Gastrocnemius medialis (tissue), 4 donors: ENCODE measurements at places on chromosomes 6 and 20. TPM values are rescaled to one million over a fixed set of nuclear protein-coding genes. Genes with fewer than 3 reads are reported as not detected.

CRISP2 gene
- not detected for total RNA-seq

ELOVL4 gene
- 0.15 TPM for total RNA-seq

TAF8 gene
- 43.3 TPM for total RNA-seq

SEL1L2 gene
- total RNA-seq = not detected

RIPOR2 gene
- 5.2 TPM for total RNA-seq

CST7 gene
- 1.9 TPM for total RNA-seq

TMEM170B gene
- 5.5 TPM for total RNA-seq

PXDC1 gene
- total RNA-seq = 47.1 TPM

MUC21 gene
- total RNA-seq = not detected

NT5E gene
- total RNA-seq = 1.6 TPM

ZSCAN9 gene
- 6.5 TPM for total RNA-seq

EPB41L1 gene
- total RNA-seq = 11.4 TPM

SLC52A3 gene
- 1.2 TPM for total RNA-seq

VSTM2L gene
- total RNA-seq = 1.6 TPM

ZBTB46 gene
- 6.9 TPM for total RNA-seq
